GM23338 (cell line): ENCODE measurements at places on chromosomes 7 and 10.

GRCh38 chr10:63010203-63010602 is 122.9 kb upstream of the NRBF2 start:
- no peak for DNase-seq

DNA sequence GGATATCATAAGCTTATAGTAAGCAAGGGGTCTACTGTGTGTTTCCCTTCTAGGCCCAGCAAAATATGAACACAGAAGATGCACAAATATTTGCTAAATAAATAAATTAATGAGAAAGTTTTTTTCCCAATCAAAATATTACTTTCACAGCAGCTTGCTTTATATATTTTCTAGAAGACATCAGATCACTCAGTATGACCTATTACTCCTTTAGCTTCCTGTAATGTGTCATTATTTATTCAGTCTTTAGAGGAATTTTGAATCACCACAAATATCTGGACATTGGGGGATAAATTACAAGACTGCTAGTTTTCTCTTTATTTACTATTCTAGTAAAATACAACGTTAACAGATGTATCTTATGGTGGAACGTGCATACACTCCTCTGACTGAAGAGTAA is 765.8 kb upstream of the POM121L12 start:
- no peak for DNase-seq

DNA sequence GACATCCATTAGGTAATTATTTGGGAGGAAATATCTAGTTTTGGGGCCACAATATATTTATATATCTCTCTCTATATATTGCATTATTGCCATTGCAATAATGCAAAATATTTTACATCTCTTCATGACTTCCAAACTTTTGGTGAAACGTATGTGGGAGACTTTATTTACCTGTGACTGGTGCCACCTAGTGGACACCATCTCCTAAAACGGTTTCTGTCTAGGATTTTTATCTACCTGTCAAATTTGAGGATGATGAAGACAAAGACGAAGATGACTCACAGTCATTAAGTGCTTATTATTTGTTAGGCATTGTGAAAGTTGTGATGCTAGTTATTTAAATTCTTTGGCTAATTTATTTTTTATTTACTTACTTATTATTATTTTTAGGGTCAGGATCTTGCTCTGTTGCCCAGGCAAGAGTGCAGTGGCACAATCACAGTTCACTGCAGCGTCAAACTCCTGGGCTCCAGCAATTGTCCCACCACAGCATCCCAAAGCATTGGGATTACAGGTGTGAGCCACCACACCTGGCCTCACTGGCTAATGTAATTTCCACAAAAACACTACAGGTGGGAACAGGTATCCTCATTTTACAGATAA is 18.7 kb upstream of the CBLL1 start:
- peak; percentile 74 for DNase-seq

DNA sequence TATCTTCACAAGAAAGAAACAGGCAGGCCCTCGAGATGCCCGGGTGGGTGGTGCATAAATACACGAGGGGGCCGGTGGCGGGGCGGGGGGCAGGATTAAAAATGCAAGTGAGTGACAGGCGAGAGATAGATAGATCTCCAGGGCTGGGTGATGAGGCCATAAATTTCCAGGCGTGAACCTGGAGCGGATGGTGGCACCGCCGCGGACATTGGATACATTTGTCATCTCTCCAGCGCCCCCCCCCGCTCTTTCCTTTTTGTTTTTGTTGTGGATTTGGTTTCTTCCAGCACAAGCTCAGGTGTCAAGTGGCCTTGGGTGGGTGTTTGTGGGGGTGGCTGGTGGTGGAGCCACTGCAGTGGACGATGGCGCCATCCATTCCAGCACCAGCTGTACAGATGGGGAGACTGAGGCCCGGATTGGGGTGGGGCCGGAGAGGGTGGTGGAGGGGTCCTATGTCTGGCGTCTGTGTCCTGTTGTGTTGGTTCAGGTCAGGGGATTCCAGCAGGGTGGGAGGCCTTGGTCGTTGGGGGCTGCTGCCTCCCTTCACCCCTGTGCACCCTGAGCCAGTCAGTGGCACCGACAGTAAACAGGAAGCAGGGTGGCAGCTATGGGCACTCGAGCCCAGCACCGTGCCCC is 2.9 kb downstream of the ELFN1 start:
- DNase-seq, result no peak

DNA sequence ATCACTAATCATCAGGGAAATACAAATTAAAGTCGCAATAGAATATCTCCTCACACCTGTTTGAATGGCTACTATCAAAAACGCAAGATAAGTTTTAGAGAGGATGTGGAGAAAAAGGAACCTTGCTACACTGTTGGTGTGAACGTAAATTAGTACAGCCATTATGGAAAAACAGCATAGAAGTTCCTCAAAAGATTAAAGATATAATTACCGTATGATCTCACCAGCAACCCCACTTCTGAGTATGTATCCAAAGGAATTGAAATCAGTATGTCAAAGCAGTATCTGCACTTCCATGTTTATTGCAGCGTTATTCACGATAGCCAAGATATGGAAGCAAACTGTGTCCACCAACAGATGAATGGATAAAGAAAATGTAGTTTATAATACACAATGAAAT is 164.4 kb downstream of the ZNF365 start:
- DNase-seq, result no peak

DNA sequence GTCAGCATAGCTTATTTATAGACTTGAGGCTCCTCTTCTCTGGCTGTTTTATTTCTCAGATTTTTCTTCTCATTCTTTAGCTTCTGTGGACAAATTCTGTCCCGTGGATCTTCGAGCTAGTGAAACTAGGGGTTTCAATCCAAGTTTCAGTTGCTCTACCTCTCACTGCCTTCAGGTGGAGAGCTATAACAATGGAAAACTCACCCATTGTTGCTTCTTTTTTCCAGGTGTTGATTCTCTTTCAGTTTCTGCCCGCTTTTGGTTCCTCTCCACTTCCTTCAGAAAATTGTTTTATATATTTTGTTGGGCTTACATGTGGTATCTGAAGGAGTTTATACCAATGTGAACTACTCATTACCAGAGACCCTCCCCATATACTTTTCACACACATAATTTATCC is 266.1 kb downstream of the TCF7L2 start:
- DNase-seq, result peak; percentile 76

DNA sequence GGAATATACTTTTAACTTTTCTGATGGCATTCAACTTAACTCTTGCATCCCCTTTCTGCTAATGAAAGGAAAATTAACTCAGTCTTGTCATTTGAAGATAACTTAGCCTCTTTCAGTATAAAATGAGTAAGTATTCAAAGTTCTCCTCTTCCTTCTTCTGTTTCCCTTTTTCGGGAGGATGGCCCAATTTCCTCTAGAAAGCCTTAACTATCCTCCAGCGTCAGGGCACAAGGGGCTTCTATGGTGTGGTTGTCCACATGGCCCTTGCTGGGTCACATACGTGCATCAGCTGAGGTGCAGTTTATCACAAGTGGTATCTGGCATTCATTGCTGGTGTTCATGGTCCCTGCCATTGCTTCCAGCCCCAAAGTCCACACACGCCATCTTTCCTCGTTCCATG is 17.8 kb upstream of the GSAP start:
- DNase-seq, result no peak

DNA sequence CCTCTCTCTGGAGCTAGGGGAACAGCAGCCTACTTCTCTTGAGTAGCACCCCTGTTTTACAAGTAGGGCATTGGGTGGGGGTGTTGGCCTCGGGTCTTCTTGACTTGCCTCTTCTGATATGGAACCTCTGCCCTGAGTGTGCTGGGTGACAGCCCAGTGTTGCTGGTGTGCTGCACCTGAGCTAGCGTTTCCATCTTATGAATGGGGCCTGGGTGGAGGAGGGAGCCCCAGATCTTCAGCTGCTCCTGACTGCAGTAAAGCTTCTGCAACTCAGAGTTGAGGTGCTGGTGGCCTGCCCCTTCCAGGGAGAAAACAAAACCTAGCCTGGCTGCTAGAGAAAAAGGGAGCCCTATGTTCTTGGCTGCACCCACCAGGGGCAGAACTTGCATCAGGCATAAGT is 202.5 kb upstream of the SHH start:
- DNase-seq, result no peak

GRCh38 chr7:79933144-79933543 is 201.5 kb upstream of the GNAI1 start:
- no peak for DNase-seq

- DNase-seq, result peak; percentile 2
Observed at GRCh38 chr7:48904975-48905374, 19.4 kb upstream of the CDC14C start.

GRCh38 chr10:114058297-114058696 is 14.6 kb downstream of the ADRB1 start:
- DNase-seq, result no peak

GRCh38 chr7:141675436-141676215 is 26.3 kb downstream of the DENND11 start:
- DNase-seq, result no peak
